ENCODE measurements at places on chromosomes 16 and 17.
A peak's percentile ranks its signal among the peaks of the same experiment; 100 is the strongest.

GRCh38 chr17:65830356-65830755 is 268.9 kb upstream of the AXIN2 start:
- no peak for DNase-seq

GRCh38 chr17:67124450-67125148 is 80.2 kb downstream of the CACNG1 start:
- no peak for DNase-seq

DNA sequence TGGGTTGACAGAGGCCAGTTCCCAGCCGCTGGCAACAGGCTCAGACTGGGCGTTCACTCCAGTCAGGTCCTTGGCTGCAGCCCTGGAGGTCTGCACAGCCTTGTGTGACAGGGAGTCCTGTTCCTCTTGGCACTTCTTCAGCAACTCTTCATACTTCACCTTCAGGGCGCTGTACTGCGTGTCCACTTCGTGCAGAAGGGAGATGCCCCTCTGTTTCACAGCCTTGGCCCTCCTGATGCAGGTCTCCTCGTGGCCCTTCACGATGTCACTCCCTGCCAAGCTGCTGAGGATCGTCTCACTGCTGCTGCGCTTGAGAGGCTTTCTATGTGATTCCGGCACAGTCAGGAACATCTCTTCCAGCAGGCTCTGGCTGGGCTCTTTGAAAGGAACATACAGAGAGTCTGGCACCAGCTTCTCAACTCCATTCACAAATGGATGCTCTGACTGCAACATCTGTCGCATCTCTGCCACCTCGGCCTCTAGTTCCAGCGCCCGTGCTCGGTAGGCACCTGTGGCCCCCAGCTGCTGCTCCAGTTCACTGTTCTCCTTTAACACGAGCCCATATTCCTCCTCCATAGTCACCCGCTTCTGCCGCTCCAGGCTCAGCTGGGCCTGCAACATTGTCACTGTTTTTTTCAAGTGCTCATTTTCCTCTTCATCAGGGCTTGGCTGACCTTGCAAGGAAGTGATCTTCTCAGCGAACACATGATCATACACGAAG is 27.2 kb downstream of the CDR2 start:
- DNase-seq = no peak

DNA sequence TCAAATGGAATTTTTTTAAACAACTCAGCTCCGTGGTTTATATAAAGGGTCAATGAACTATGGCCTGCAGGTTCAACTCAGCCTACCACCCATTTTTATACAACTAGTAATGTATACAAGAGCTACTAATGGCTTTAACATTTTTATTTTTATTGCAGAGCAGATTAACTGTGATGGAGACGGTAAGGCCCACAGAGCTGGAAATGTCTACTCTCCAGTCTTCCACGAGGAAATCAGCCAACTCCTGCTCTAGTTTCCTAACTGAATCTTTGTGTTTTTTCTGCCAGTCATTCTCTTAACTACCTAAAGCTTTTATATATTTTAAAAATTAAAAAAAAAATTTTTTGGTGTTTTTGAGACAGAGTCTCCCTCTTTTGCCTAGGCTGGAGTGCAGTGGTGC is 385.1 kb upstream of the MAF start:
- DNase-seq = no peak

GRCh38 chr17:35243561-35244340 is 879 bp downstream of the SLFN5 start:
- DNase-seq = peak; percentile 31

GRCh38 chr17:69869667-69870066 is 205.4 kb upstream of the KCNJ16 start:
- no peak for DNase-seq

DNA sequence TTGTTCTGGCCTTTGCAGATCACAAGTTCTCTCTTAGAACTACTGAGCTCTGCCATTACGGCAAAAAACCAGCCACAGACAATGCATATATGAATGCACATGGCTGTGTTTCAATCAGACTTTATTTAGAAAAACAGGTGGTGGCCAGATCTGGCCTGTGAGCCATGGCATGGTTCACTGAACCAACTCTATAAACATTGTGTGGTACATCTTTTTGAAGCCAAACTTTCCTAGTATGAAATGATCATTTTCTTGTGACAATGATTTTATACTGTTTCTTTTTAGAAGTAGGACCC is 65.9 kb upstream of the AMZ2 start:
- DNase-seq = no peak

GRCh38 chr17:64384253-64385186 is 6.1 kb downstream of the PECAM1 start:
- DNase-seq = no peak

GRCh38 chr17:9401434-9401833 is 174.2 kb downstream of the STX8 start:
- DNase-seq = no peak

GRCh38 chr16:86566966-86567700 is 504 bp downstream of the FOXC2 start:
- no peak for DNase-seq

DNA sequence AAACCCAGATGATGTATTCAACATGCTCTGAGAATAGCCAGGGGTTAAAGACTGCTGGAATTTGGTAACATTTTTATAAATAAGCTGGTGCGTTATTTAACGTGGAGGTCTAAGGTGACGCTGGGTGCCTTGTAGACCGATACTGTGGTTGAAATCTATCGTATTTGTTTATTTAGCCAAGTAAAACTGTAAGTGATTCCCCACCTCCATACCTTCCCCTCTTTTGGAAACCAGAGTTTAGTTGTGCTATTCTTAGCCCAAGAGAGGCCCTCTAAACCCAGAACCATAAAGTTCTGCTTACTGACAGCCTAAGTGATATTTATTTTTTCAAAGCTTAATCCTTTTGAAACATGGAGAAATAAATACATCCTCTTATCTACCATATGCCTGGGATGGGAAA is 744.5 kb downstream of the WWOX start:
- no peak for DNase-seq

GRCh38 chr16:67191411-67191994 is 452 bp upstream of the E2F4 start:
- no peak for DNase-seq

GRCh38 chr16:11201498-11202259 is 54.3 kb downstream of the SOCS1 start:
- DNase-seq = no peak

All from stimulated activated CD4-positive, alpha-beta T cell treated with anti-CD3 and anti-CD28 coated beads, Interleukin-2, amount 100 ng/mL, for 4 hours (primary cell).